ENCODE measurements at places on chromosomes 3 and 15.

DNA sequence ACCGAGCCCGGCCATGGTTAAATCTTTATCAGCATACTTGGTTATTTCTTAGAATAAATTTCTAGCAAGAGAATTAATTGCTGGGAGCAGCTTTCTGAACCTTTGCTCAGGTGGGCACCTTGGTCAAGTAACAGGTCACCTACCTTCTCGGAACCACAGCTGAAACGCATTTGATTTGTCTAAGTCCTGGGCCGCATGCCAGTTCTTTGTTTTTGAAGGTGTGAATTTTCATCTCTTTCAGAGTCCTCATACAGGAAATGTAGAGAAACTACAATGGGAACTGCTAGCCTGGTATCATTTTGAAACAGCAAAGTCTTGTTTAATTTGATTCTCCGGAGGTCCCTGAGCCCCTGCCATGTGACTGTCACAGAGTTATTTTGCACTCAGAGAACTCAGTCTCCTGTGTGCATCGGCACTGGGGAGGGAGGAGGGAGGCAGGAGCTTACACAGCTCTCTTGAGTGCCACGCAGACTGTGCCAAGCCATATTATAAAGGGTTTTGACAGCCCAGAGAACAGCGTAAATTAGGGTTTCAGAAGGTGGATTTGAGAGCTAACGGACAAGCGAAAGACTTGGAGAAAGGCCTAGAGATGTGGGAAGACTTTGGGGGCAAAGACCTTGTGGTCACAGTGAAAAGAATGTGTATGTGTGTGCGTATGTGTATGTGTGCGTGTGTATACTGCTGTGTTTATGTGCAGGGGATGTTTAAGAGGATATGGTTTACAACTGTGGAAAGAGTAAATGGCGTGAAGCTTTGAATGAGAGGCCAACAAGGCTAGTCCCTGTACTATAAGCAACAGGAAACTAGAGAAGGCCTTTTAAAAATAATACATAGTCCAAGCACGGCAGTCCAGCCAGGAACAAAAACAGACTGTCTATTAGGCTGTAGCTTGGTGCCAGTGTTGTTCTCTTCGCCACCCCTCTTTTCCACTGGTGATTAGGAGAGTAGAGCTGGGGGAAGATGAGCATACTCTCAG lies 61.8 kb upstream of the ATP13A3 start:
- DNase-seq: no peak

- no peak for DNase-seq
Observed at GRCh38 chr15:66701422-66702034, 508 bp upstream of the SMAD6 start.

DNA sequence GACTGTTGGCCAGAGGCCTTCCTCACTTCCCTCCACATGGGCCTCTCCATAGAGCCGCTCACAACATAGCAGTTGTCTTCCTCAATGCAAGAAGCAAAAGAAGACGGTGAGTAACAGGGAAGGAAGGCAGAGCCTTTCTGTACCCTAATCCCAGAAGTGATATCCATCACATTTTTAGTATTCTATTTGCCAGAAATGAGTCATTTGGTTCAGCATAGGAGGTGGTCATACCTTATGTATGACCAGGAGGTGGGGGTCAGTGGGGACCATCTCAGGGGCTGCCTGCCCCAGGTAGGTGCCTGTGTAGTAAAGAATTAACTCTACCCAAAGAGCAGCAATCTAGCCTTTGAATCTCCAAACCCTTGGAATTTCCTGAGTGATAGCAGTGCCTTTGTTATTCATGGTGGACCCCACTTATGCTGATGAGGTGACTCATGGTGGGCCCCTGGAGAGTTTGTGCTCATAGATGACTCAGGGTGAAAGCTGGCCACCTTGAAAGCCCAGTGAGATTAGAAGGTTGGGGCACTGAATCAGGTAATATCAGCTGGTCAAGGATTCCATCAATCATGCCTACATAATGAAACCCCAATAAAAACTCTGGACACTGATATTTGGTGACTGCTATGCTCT lies 323.9 kb upstream of the IGF1R start:
- DNase-seq: no peak

- no peak for DNase-seq
Observed at GRCh38 chr3:158167737-158168557, 58.1 kb downstream of the RSRC1 start.

DNA sequence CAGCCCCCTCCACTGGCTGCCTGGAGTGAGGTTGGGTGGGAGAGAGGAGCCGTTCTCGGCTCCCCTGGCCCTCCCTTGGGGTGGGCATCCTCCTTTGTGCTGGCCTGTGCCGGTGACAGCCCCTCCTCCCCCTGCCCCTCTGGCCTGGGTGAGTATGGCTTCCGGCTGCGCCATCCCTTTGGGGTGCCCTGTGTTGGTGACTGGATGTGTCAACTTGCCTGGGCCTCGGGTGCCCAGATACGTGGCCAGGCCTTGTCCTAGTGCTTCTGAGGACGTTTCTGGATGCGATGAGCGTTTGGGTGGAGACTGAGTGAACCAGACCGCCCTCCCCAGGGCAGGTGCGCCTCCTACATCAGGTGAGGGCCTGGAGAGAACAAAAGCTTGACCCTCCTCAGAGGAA lies 59.7 kb downstream of the PLXNA1 start:
- DNase-seq: no peak

- peak; percentile 99 for DNase-seq
Observed at GRCh38 chr3:49673715-49674496, at the start of gene APEH. APEH (plus strand) TSS chr3:49674351; CDS start chr3:49674402, 51 bp downstream.

- DNase-seq: no peak
Observed at GRCh38 chr15:34332553-34333120, 4.9 kb downstream of the SLC12A6 start.

GRCh38 chr3:53149006-53149690 lies 11.9 kb upstream of the PRKCD start:
- no peak for DNase-seq

- no peak for DNase-seq
Observed at GRCh38 chr3:57755368-57755675, 787 bp upstream of the SLMAP start.

DNA sequence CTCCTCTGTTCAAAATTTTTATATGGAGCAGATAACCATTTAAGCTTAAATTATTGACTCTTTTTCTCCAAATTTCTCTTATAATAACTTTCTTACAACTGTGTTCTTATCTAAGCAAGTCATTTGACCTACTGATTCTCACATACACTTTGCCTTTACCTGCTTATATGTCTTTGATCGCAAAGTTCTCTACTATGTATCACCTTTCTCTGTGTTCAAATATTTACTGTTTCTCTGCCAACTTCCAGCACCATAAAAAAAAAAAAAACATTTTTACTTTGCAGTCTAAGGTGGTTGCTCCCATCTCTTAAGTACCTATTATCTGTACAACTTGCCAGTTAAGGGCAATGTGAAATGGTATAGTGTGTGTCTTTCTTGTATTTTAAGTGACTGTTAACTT lies 100.8 kb upstream of the DPH6 start:
- no peak for DNase-seq

DNA sequence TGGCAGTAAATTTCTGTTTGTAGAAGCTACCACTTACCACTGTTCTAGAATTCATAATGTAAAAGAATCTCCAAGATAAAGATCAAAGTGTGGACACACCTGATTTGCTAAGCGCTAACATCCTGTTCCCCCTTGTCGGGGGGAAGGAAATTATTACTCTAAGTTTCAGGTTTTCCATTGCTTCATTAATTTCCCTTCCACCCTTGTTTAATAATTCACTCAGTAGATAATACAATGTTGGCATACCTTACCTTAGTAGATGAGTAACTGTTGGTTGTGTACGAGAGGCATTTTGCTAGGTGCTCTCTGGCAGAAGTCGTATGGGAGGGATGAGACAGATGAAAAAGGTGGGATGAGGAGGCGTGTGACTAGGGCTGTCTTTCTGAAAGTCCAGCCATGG lies 641.2 kb upstream of the ARRDC4 start:
- DNase-seq: no peak

DNA sequence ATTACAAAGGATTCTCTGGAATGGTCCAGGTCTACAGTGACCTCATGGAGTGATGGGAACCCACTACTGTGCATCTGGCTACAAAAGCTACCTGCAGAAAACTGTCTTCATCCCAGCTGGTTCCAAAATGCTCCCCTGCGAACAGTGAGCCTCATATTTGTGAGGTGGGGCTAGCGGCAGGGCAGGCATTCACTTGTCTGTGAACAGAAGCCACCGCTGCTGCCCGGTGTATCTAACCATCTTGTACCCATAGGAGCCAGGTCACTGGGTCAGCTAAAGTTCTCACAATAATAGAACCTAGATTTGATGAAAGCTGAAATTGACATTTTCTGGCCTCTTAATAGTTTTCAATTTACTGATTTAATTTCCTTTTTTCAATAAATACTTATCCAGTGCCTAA lies 150.7 kb downstream of the KLF13 start:
- no peak for DNase-seq

DNA sequence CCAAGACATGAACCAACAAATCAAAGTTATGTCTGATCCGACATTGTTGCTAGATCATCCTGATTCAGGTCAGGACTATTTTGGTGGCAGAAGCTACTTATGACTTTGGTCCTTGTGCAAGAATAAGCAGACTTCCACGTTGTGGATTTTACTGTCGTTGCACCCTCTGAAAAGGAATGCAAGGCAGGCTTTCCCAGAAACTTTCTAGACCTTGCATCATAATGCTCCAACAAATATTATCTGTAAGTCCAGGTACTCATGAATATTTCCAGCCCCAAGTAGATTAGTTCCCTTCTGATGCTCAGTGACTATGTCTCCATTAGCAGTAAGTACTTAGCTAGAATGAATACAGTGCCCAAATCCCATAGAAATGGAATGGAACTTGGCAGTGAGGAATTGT lies 203.3 kb upstream of the LRRFIP2 start:
- DNase-seq: no peak

DNA sequence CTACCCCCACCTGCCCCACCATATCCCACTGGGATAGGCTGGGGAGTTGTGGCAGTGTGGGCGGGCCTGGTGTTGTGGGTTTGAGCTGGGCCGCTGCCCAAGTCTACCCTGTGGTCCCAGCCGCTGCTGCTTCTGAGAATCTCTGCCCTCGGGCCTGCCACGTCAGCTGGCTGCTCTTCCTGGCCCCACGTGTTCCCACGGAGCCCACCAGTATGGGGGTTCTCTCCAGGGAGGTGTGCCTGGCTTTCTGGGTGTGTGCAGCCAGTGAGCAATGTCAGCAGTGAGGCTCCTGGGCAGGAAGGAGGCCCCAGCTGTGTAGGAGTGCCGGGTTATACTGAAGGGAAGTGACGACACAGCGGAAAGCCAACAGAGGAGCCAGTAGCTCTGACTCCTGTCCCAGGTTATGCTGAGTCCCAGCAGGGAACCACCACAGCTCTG lies 10.5 kb downstream of the GNAI2 start:
- DNase-seq: peak; percentile 88

- no peak for DNase-seq
Observed at GRCh38 chr15:88681610-88682221, 42.9 kb downstream of the ISG20 start.

- no peak for DNase-seq
Observed at GRCh38 chr3:78985981-78986380, 781.8 kb downstream of the ROBO1 start.

- no peak for DNase-seq
Observed at GRCh38 chr3:127426444-127427153, 138.8 kb upstream of the PRR20G start.

DNA sequence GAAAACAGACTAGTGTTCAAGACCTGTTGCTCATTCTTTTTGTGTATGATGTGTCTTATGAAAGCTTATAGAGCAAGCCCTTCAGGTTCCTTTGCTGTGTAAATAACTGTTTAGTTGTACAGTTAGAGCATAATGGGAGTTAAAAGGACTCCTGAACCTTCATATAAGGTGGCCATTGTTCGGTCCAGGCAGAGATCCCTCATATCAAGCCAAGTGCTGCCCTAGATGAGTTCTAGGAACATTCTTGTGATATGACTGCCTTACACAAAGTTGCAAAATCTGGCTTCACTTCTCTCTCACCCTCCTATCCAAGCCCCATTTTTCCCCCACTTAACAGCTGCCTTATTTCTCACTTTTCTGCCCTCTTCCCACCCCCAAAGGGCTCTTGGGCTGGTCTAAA lies 26.9 kb downstream of the GYG1 start:
- DNase-seq: no peak

- DNase-seq: no peak
Observed at GRCh38 chr3:123728014-123728413, 143.2 kb upstream of the HACD2 start.

DNA sequence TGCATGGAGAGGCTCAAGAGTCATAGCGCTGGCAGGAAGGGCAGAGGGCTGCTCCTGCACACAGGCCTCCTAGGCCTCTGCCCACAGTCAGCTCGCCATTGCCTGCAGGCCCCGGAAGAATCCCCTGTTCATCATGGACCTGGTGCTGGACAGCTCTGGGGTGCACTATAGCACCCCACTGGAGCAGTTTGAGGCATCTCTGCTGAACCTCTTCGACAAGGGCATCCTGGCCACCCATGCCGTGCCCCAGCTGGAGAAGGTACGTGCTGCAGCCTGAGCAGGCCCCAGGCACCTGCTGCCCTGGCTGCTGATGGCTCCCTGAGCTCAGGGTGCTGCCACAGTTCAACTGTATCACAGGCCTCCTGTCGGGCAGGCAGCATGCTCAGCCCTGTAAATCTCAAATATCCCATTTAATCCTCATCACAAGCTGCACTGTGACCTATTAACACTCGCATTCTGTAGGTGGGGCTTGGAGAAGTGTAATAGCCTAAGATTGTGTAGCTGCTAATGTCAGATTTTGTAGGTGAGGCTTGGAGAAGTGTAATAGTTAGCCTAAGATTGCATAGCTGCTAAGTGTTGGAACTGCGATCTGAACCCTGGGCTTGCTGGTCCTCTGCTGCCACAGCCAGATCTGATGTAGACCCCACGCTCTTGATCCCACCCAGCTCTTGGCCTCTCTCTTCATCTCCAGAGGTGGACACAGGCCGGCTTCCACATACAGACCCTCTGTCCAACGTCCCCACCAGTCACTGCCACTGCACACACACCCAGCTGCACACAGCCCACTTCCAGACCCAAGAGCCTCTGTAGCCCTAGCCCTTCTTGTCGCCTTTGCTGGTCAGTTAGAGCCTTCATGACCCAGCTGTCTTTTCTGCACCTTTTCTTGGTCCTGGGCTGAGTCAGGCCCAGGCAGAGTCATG lies 31.9 kb downstream of the DNAH1 start:
- no peak for DNase-seq

- DNase-seq: no peak
Observed at GRCh38 chr3:181824961-181825360, 113.2 kb downstream of the SOX2 start.

DNA sequence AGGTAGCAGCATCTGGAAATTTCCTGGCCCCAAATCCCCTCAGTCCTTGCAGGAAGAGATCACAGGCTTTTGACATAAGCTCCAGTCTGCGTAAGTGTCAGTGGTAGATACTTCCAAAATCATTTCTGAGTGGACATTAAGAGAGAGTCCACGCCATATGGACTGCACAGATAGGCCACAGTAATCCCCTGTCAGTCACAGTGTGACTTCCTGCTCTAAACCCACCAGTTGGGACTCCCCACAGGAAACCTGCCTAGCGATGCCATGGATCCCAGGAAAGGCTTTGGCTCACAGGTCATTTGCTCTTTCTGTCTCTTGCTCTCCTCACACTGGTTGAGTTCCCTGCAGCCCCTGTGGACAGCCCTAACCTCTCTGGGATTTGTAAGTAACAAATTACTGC lies 28.8 kb upstream of the MKRN3 start:
- no peak for DNase-seq
